ENCODE measurements at places on chromosomes 4 and X.

DNA sequence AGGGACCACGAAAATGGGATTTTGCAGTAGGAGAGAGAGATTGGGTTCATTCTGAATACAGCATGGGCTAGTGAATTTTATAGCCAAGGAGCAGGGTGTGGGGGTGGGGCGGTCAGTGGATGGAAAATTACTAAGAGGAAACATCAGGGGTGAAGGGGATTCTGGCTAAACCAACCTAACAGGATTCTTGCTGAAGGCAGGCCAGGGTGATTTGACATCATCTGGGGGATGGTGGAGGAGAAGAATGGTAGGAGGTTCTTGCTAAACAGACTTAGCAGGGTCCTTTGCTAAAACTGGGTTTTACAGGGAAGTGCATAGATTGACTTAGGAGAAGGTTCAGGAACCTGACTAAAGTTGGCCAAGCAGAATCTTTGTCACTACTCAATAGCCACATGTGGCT is 91.9 kb downstream of the DNAAF6 start:
- no peak for DNase-seq

DNA sequence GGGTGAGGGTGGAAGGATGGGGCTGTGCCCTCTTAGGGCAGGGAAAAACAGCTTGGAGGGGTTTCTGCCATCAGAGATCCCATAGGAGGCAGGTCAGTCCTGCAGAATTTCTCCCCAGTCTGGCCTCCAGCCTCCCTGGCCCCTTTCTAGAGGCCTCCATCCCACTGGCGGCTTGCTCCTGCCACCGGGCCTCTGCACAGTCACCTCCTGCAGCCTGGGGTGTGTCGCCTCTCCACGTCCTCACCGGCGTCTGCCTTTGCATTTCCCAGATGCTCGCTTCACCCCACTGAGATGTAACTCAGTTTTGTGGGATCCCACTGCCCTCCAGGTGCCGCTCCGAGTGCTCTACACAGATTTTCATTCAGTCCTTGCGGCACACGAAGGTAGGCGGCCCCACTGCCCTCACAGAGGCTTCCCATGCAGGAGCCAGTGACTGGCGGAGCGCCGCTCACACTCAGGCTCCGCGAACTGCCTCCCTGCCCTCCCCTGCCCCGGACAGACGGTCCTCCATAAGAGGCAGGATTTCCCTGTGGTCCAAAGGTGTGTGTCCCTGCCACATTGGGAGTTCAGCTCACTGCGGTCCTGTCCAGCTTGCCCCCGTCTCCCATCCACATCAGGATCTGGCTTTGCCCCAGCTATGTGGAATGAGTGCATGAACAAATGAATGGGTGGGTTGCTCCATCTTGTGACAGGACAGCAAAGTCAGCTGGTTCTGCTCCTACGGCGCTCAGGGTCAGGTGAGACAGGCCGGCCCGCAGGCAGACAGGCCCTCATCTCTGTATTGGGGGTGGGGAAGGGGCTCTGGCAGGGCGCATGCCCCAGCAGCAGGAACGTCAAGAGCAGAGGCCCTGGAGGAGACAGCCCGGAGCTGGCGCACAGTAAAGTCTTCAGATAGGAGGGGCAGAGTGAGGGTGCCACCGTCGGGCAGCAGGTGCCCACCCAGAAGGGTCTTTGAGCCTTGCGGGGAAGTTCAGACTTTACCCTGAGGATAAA is 2.7 kb upstream of the TMEM271 start:
- no peak for DNase-seq

- peak; percentile 81 for DNase-seq
Measured at GRCh38 chr4:123599920-123600810, 203.6 kb downstream of the SPRY1 start.

- DNase-seq = no peak
Measured at GRCh38 chr4:66482186-66482585, 811.9 kb upstream of the EPHA5 start.
